CD4-positive, alpha-beta T cell treated with Interleukin-4 for 4 hours (primary cell): ENCODE measurements at places on chromosomes 5 and 9.

GRCh38 chr5:1471240-1471853, 26.1 kb upstream of the SLC6A3 start:
- no peak for DNase-seq

DNA sequence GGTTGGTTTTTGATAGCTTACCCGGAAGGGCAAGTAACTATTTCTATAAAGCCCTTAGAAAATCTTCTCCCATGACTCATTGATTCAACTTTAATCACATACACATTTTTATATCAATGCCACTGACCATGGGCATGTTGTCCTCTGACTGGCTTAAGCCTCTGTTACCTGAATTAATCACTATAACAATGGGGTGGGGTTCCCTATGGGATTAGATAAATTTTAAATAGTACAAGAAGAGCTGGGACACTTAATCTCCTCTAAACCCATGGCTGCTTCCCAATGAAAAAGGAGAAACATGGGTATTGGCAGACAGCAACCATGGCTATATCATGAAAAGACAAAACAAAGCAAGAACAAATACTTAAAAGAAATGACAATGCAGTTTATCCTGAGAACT, 636.2 kb downstream of the BRINP1 start:
- no peak for DNase-seq

GRCh38 chr5:173053041-173053440, 3.1 kb upstream of the CREBRF start:
- DNase-seq, result no peak

DNA sequence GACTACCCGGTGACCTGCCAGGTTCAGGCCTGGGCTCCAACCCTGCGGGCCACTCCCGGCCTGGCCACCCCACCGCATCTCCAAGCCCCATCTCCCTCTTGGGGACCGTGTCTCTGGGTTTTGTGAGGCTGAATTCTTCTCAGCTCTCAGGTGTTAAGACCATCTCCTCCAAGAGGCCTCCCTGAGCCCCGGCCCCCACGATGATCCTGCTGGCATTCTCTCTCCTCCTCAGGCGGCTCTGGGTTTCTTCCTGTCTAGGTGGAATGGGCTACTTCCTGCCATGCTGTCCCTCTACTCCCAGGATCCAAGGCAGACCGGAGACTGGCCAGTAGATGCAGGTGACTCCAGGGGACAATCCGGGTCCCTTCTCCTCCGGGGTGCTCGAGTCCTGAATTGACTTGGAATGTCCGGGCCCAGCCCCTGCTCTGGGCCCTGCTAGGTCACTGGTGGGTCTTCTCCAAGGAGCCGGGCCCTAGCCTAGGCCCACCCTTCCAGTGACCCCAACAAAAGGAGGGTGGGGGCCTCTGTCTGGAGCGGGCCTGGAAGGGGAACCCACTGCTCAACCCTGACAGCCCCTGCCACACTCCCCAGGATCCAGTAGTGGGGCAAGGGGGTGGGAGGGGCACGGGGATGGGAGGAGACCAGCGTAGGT, 219.8 kb downstream of the C9orf50 start:
- no peak for DNase-seq

- no peak for DNase-seq
Measured at GRCh38 chr9:91847581-91848091, 102.4 kb downstream of the ROR2 start.

- no peak for DNase-seq
Measured at GRCh38 chr9:134987906-134988700, 70.4 kb upstream of the FCN1 start.

DNA sequence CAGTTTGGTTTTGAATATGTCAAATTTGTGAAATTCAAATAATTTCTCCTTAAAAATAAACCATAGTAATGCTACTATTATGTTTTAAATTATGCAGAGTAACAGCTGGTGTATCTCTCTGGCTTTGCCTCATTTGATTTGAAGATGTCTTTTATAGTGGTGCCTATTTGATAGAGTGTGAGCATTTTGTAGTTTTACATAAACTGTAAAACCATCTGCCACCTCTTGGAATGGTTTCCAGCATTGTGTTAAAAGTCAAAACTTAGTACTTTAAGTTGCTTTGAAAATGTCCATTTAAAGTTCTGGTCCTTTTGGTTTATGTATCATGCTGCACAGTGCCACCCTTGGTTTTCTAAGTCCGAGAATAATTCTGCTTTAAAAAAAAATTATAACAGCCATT, 15.6 kb downstream of the PRDM6 start:
- no peak for DNase-seq

DNA sequence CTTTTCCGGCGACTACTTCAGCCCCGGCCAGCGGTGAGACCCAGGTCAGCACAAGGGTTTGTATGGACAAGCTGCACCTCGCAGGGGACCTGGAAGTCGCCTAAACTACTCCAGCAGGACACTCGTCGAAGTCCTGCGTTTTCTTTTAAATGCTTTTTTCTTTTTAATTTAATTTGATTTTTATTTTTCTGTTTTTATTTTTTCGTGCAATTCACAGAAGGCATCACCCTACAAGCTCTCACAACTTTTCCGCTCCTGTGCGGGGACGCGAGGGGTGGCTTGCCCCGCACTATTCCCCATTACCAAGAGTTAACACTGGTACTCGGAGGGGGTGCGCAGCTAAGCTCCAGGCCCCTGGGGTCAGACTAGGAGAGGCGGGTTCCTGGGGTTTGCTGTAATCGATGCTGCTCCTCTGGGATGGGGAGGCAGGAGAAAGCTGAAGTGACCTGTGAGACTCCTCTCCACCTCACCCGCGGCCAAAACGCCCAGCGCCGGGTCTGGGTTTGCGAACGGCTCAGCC, 1.3 kb downstream of the EDIL3 start:
- DNase-seq, result no peak

- no peak for DNase-seq
Measured at GRCh38 chr5:13860146-13860545, 84.3 kb downstream of the DNAH5 start.

DNA sequence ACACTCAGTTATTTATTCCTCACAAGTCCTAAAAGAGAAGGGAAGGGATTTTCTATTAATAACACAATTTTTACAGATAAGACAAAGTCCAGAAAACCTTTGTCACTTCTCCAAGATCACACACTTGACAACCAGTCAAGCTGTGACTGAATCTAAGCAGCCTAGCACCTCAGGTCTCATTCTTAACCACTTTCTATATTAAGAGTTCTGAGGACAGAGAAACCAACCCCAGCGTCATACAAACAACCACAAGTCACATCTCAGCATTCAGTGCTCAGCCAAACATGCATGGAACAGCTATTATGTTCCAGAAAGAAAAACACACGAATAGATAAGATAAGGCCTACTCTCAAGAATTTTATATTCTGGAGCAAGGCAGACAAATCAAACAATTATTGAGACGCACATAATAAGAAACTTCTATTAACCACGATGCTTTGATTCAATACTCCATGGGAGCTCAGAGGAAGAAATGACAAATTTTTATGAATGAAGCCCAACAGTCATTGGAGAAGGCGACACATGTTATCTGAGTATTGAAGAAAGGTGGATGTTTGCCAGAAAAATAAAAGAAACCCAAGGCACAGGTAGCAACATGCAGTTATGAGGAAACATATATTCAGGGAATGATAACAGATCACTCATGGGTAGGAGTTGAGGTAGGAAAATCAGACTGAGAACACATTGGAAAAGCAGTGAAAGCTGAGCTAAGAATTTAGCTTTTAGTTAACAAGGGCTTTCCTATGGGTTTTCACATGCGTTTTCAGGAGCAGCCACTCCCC, 113.1 kb downstream of the HTR4 start:
- no peak for DNase-seq

DNA sequence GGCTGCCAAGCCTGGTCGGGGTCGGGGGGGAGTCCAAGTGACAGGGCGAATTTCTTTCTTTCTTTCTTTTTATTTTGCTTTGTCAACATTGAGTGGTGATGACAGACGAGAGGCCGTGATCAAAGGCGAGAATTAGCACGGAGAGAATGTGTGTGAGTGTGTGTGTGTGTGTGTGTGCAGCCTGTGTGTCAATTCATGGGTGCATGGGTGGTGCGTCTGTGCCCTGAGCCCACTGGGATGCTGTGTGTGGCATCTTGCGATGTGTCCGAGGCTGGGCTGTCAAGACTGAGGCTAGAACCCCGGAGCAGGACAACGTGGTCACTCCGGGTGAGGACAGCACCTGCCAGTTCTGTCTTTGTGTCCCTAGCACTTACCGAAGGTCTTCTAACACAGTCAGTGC, 4.7 kb upstream of the FIBCD1 start:
- no peak for DNase-seq

DNA sequence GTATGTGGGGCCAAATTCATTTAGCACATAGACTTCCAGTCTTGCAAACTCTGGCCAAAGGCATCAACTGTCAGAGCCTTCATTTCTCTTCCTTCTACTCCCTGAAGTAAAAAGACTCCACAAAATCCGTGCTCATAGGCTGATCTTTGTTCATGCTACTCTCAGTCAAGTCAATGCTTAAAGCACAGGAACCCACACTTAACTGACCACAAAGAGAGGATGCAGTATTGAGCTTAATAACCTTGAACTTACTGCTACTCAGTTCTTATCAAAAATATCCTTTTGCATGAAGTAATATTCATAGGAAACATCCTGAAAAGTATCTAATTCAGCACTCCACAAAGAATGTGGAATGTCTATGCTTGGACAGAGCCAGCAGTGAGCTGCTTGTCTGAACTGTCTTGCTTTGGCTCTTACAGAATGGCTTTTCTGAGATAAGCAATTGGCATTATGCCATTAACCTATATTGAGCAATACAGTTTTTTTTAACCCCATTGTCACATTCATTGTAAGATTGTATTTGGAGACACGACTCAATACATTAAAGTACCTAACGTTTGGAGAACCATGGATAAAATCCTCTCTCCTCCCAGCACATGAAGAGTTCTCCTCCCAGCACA, 21.7 kb downstream of the LPAR1 start:
- DNase-seq, result no peak

DNA sequence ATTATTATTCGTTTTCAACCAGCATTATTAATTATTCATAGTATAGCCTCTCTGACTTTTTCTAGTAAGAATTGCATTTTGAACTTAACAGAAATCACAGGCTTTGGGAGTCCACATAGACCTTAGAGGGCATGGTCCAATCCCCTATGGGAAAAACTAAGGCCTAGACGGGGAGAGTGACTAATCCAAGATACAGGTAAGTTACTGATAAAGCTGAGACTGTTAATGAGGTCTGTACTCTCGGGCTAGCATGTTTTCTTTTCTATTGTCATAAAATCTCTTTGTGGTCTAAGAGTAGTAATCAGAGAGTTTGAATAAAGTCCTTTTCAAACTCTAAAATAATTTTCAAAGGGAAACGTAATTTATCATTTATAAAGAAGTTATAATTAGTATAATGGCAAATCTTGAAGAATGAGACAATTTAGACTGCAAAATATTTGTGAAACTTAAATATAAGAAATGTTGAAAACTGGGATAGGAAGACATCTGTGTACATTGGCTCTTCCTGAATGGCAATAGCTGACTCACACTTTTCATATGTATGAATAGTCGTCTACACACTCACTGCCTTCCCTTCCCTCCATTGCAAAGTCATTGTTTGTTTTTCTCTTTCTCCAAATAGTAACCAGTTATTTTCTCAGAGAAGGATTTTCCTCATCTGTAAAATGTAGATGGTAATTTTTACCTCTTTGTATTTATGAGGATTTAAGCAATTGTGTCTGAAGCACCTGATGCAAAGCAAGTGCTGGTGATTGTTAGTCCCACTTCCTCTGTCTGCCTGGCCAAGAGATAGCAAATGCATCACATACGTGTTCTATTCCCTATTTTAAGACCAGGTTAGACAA, 207.9 kb upstream of the CD180 start:
- no peak for DNase-seq

DNA sequence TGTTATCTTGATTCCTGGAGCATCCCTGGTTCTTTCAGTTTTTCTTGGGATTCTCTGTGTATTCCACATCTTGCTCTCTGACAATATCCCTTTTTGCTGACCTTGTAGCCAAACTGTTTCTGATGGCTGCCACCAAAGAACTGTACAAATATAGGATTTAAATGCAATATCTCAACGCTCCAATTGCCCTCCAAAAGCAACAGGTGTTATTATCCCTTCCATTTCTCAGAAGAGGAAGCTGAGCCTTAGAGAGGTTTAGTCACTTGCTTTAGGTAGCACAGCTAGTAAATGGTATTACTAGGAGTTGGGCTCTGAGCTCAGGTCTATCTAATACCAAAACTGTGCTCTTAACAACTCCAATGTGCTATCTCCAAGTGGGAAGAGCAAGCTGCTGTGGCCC, 24.2 kb upstream of the HAND1 start:
- no peak for DNase-seq

DNA sequence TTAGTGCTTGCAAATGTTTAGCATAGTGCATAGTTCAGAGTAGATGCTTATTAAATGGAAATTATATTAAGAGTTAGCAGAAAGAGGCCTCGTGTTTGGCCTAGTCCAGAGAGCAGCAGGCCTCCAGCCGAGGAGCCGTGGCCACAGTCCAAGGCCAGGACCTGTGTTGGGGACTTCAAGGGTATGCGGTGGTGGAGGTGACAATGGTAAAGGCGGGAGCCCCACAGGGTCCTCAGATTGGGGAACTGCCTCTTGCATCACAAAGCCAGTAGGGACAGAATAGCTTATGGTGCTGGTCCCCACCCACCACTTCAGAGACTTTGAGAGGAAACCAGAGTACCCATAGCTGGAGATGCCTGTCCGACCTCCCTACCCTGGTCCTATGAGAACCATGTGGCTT, 554.6 kb upstream of the RIOK2 start:
- DNase-seq, result no peak

DNA sequence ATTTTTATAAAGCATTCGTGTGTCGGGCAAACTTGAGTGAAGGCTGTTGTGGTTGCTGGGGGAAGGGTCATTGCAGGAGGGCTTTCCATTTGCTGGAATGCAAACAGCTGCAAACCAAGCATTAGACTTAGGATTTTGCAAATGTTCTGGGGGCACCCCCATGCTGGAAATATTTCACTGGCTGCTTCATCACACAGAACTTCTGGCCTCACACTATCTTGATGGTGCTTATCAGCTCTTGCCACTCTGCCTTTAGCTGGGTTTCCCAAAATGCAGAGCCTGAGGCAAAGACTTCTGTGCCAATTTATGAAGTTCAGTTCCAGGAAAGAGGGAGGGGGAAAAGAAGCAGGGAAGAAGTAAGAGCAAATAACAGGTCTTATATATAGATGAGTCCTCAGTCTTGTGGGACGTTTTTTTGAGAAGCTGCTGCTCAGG, 8.6 kb upstream of the COL15A1 start:
- DNase-seq, result no peak

DNA sequence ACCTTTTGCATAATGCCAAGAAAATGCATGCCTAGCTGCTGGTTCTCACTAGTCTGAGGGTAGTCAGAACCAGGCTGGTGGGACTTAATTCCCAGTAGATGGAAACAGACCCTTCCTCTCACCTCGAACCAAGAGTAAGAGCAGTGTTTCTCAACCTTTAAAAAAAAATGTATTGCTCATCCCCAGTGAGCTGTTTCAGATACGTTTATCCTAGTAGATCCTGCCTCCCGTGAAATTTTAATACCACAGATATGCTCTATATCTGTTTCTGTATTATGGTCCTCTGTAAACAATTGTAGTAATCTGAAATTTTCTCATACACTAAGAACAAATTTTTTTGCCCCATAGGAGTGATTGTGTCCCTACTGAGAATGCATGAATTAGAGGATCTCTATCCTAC, 86.2 kb downstream of the TEK start:
- DNase-seq, result no peak

DNA sequence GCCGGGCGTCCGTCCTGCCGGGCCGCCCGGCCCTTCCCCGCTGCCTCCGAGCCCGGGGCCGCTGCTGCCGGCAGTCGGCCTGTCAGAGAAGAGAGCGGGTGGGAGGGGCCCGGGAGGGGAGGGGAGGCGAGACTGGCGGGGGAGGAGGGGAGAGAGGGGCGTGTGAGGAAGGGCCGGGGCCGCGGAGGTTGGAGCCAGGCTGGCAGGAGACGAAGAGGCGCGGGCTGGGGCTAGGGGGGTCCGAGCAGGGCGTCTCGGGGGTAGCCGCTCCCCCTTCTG, 570 bp downstream of the CREBRF start:
- no peak for DNase-seq
